ENCODE measurements at places on chromosomes 3 and 15.
A peak's percentile ranks its signal among the peaks of the same experiment; 100 is the strongest.

GRCh38 chr15:99709243-99709986 is 23.8 kb downstream of the LYSMD4 start:
- no peak for DNase-seq

DNA sequence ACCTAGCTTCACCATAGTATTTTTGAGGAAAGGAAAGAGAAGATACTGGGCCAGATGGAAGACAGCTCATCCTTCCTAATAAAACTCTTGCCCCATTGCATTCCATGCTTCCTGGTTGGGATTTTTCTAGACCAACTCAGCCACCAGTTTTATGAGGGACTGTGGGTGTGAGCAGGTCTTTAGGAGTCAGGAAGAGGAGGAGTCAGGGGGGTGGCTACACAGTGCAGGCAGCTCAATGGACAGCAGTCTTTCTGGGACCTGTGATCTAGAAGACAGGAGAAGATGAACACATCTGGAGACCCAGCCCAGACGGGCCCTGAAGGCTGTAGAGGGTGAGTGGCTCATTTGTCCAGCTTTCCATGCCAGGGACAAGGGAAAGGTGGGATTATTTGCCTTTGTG is at the start of gene NOX5:
NOX5 (plus strand) TSS at position 242 of the 400 bp plus-strand sequence; CDS start at position 283, 41 bp downstream.
- DNase-seq, result peak; percentile 79

DNA sequence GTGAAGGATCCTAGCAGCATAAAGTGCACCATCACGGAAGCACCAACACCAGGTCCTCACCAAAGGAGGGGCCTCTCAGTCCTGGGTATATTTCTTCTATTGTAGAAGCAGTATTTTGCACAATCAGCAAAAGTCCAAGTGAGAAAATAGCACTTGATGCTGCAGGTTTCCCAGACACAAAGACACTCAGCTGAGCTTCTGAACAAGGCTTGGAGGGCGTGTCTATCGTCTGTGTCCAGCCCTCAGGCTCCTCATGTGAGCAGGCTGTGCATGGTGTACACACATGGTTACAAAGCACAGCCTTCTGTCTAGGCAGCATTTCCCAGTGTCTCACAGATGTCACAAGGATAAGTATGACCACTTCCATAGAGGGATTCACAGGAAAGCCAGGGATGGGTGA is 98.3 kb upstream of the SPATA12 start:
- DNase-seq, result no peak

GRCh38 chr3:1594940-1595339 is 502.1 kb downstream of the CNTN6 start:
- DNase-seq, result no peak

- no peak for DNase-seq
Measured at GRCh38 chr3:194757647-194758061, 72.0 kb downstream of the FAM43A start.

GRCh38 chr3:89699229-89699628 is 591.8 kb downstream of the EPHA3 start:
- no peak for DNase-seq

DNA sequence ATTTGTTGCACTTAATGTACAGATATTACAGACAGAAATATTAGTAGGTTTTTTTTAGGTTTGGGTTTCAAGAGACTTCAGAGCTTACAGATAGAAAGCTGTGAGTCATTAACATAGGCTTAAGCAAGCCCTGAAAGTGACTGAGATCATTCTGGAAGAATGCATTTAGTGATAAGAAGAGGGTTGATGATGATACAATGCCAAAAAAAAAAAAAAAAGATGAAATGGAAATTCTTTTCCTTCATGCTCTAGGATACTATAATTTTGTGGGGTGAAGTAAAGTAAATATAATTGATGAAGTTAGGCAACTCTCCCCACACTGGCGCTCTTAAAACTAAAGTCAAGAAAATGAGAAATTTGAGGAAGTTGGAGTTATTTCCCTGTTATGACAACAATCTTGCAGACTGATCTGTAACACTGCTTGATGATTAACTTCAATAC is 169.4 kb upstream of the ZNF385D start:
- peak; percentile 17 for DNase-seq

DNA sequence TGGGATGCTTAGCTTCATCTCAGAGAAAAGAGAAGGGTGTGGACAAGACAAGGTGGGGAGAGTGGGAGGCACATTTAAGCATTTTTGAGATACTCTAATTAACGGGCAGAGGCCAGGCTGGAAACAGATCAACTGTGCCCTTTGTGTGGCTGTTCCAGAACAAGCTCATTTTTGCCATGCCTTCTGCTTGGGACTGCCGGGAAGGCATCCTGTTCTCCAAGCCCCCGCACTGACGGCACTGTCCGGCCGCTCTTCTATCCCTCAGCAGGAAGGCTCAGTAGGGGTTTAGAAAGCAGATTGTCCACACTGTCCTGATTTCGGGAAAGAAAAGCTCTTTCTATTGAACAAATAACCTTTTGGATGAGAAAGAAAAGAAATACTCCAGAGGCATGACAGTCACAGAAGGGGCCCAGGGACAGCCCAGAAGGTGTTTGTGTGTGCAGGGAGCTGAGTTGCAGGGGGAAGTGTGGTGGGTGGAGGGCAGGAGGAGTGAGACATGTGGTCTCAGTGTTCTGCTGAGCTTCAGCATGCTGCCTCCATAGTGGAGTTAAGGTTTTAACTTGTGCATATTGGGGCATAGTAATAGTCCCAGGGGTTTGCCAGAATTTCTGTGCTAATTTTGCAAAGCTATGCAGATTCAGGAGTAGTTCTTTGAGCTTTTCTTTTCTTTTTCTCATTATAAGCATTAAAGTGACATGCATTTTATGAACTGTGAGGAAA is 27.3 kb downstream of the SV2B start:
- no peak for DNase-seq

DNA sequence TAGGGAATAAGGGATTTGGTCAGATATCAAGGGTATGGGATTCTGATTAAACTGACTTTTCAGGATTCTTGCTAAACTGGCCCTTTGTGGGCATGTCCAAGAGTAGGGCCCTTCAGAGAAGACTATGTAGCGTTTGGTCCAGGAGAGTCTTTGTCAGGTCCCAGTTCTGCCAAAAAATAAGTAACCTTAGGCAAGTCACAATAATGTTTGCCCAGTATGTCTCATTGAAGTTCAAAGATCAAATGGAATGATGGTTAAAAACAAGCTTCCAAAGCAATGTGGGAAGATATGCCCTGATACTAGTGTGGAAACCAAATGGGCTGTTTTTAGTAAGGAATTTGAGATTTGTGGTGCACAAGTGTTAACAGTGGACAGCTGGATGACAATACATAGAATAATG is 454.4 kb downstream of the WDR72 start:
- DNase-seq, result no peak

GRCh38 chr15:33293713-33294334 is 16.9 kb upstream of the RYR3 start:
- DNase-seq, result no peak

- DNase-seq, result peak; percentile 70
Measured at GRCh38 chr15:33131552-33132232, 62.8 kb downstream of the FMN1 start.

- peak; percentile 86 for DNase-seq
Measured at GRCh38 chr3:31043184-31043819, 148.8 kb upstream of the GADL1 start.

- DNase-seq, result no peak
Measured at GRCh38 chr15:65379986-65380385, 2.2 kb upstream of the IGDCC3 start.

- no peak for DNase-seq
Measured at GRCh38 chr3:56124546-56124945, 343.7 kb downstream of the ERC2 start.

- no peak for DNase-seq
Measured at GRCh38 chr3:179942553-179943075, 94.1 kb downstream of the PEX5L start.

GRCh38 chr15:76178296-76179000 is 118.7 kb downstream of the TMEM266 start:
- no peak for DNase-seq
